H9 (cell line): ENCODE measurements at places on chromosomes 7 and 10. TPM values are rescaled to one million over a fixed set of nuclear protein-coding genes. Genes with fewer than 3 reads are reported as not detected.

CRHR2 gene
- total RNA-seq = 0.07 and 0.13 TPM in 2 replicates

CPA2 gene
- total RNA-seq = 0.29 TPM in 1 of 2 replicates, not detected in the other

PDE1C gene
- 0.17 and 0.31 TPM in 2 replicates for total RNA-seq

VWDE gene
- 15.9 and 18.1 TPM in 2 replicates for total RNA-seq

DNA sequence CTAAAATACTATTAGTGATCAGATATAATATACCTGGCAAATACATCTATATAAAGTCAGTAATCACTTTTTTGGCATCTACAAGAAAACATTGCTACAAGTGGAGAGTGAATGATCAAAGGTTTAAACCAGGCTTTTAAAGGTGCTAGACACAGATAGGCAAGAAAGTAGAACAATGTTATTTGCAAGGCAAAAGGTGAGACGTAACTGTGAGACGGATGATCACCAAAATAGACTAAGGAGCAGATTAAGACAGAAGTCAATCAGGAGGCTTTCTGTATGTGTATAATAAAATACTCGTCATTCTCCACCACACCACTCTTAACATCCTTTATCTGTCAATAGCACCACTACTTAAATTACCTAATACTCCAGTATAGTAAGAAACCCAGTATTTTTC lies 8.3 kb downstream of the ANXA7 start:
- peaks cover 8% of the 10 kb centered on the region for H3K36me3 ChIP-seq
- H3K4me1 ChIP-seq = no peaks in the 10 kb centered on the region
- no peak overlapping the region for H3K27ac ChIP-seq

GRCh38 chr7:98911916-98912315 lies 33.6 kb downstream of the TRRAP start:
- H3K36me3 ChIP-seq = peaks cover 61% of the 10 kb centered on the region
- H3K4me1 ChIP-seq = no peaks in the 10 kb centered on the region
- H3K4me3 ChIP-seq = no peak overlapping the region
- no peaks in the 10 kb centered on the region for H3K27me3 ChIP-seq

DNA sequence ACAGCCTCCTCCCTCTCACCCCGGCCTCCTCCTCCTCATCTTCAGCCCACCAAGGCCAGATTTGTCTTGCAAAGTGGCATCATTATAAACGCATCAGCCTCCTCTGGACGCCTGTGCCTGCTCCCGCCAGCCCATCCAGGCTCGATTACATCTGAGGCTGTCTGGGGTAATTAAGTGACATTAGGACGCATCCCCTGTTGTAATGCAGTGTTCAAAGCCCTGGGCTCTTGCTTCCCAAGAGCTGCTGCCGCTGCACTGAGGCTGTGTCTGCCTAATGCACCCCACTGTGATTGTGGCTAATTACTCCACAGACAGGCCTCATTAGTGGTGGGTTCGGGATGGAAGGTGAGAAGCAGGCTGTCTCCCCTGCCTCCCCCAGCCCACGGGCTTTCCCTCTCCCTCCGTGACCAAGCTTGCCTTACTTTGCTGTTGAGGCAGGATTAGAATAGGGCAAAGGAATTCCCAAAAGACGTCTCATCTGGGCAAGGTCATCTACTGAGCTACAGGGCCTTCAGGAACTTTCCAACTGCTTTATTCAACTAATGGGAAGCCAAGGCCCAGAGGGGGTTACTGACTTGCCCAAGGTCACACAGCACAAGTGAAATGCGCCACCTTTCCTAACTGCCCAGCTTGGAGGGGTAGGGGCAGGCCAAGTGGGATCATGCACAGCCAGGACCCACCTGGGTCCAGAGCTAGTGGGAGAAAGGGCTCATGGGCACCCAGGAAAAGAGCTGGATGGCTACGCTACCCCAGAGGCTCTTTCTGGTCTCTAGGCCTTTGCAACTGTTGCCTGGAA lies 66.2 kb upstream of the PCBD1 start:
- no peaks in the 10 kb centered on the region for H3K36me3 ChIP-seq
- no peak for DNase-seq
- no peak overlapping the region for H3K27ac ChIP-seq
- H3K4me1 ChIP-seq = no peaks in the 10 kb centered on the region
- no peak overlapping the region for H3K4me3 ChIP-seq

GRCh38 chr7:50266635-50267386 lies 37.7 kb upstream of the IKZF1 start:
- H3K4me1 ChIP-seq = peaks cover 3% of the 10 kb centered on the region; the same call in 1 of the 2 replicates
- no peak for DNase-seq
- H3K27ac ChIP-seq = no peak overlapping the region
- no peaks in the 10 kb centered on the region for H3K36me3 ChIP-seq
- H3K4me3 ChIP-seq = no peak overlapping the region

DNA sequence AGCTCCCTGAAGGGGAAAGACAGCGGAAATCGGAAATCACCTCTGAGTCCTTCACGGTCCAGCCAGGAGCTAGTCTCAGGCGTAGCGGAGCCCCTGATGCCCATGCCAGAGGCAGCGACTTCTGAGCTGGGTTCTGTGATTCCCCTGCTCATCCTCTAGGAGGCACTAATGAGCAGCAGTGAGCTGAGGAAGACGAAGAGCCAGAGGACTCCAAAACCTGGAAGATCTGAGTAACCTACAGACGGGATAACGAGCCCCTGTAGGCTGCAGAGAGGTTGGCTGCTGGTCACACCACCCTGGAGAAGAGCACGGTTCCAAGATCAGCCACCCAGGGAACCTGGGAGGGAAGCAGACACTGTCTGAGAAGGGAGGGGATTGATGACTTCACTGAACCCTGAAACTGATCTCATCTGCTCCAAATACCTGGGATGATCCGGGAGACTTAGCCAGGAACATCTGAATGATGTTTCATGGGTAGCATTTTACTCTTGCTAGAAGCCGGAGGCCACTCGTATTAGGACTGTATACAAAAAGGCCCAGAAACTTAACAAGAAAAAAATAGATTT lies 304.1 kb downstream of the PAXIP1 start:
- H3K4me3 ChIP-seq = no peak overlapping the region
- DNase-seq = peak; percentile 81
- H3K27ac ChIP-seq = no peak overlapping the region
- no peaks in the 10 kb centered on the region for H3K27me3 ChIP-seq
- peaks cover 2% of the 10 kb centered on the region; the same call in 1 of the 3 replicates for H3K36me3 ChIP-seq
- H3K4me1 ChIP-seq = no peaks in the 10 kb centered on the region

DNA sequence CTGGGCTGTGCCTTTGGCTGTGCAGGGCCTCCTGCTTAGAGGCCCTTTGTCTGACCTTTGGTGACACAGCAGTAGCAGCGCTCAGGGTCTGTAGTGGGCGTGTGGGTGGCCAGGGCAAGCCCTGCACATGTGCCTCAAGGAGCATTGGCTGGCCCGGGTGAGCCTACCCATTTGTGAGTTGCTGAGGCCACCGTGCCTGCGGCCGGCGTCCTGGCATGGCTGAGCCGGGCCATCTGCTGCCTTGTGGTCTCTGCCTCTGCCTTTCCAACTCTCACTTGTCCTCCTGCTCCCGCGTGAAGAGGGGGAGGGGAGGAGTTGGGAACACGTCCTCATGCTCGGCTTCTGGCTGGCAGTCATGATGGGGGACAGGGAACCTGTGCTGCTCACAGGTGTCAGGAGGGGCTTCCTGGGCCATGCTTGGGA lies 9.2 kb upstream of the ORAI2 start:
- no peak overlapping the region for H3K27ac ChIP-seq
- H3K4me3 ChIP-seq = no peak overlapping the region
- H3K27me3 ChIP-seq = no peaks in the 10 kb centered on the region
- DNase-seq = peak; percentile 47
- peaks cover 60% of the 10 kb centered on the region for H3K36me3 ChIP-seq

GRCh38 chr10:69492091-69492745 lies 41.0 kb downstream of the TSPAN15 start:
- H3K27ac ChIP-seq = no peak overlapping the region
- peaks cover 16% of the 10 kb centered on the region for H3K36me3 ChIP-seq
- no peak overlapping the region for H3K4me3 ChIP-seq
- H3K27me3 ChIP-seq = no peaks in the 10 kb centered on the region
- DNase-seq = no peak

DNA sequence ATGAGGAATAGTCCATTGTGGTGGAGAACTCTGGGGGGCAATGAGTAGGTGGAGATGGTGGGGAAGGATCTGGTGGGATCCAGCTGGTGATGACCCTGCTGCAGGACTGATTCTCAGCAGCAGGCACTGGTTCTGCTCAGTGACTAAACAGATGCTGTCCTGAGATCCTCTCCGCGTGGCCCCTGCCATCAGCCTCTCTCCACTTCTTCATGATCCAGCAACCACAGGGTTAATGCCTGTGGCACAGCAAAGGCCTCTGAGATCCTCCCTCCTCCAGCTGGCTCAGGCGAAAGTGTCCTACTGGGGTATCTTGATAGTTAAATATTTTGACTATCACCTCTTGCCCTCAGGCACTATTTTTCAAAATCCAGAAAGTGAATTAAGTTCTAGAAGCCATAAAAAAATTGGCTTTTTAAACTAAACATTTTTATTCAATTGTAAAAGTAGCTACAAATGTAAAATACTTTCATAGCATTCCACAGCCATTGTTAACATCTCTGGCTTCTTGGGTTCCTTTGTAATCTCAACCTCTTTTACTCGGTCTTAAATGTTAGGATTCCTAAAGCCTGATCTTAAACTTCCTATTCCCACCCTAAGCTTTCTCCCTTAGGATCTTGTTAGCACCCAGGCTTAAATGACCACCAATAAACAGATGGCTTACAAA lies 13.1 kb downstream of the PLAU start:
- H3K36me3 ChIP-seq = no peaks in the 10 kb centered on the region
- DNase-seq = no peak
- H3K27me3 ChIP-seq = no peaks in the 10 kb centered on the region
- peak overlapping the region; percentile 25; the same call in 1 of the 3 replicates for H3K4me3 ChIP-seq

DNA sequence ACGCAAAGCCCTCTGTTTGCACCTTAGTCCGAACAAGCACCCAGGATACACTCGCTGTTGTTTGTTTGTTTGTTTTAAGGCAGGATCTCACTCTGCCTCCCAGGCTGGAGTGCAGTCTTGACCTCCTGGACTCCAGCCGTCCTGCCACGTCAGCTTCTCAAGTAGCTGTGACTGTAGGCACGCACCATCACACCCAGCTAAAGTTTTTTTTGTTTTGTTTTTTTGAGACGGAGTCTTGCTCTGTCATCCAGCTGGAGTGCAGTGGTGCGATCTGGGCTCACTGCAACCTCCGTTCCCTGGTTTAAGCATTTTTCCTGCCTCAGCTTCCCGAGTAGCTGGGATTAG lies 76.8 kb downstream of the CTBP2 start:
- H3K27ac ChIP-seq = no peak overlapping the region
- H3K27me3 ChIP-seq = no peaks in the 10 kb centered on the region
- no peak for DNase-seq
- no peak overlapping the region for H3K4me3 ChIP-seq
- peaks cover 2% of the 10 kb centered on the region for H3K4me1 ChIP-seq
- H3K36me3 ChIP-seq = peaks cover 42% of the 10 kb centered on the region

- H3K36me3 ChIP-seq = no peaks in the 10 kb centered on the region
- no peak overlapping the region for H3K4me3 ChIP-seq
These were observed 5.6 kb downstream of the AKR1B15 start for GRCh38 chr7:134554417-134554966.
